Naive B cell (primary cell): ENCODE measurements at places on chromosomes 5 and 9.

DNA sequence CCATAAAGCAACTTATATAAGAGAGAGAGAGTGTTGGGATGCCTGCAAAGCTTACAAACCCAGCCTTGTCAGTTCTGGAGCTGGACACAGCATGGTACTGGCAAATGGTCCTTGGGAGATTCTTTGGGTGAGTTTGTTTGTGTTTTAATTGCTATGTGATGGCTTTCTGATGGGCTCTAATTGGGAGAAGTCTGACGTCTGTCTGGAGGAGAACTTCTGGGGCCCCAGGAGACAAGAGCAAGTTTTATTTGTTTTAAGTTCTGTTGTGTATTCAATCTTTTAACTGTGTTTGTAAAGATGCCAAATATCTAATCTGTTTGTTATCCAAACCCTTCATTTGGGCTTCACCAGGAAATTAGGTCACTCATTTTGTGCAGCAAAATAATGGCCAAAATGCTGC is 50.3 kb upstream of the AFAP1L1 start:
- no peak for DNase-seq

DNA sequence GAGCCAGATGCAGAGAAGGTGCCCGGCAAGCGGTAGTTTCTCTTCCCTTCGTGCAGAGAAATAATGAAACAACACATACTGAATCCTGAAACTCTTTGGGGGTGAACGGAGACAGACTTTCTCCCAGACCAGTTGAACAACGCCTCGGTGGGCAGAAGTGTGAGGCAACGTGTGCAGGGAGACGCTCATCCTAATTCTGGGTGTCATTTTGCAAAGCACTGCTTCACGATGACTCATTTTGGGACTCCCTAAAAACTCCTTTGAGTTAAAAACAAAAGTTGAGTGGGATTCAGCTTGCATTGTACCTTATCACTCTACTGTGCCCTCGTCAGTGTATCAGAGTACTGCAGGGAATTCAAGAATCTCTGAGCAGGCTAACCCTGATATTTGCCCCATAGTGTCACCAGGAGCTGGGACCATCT is 3.5 kb upstream of the NEK6 start:
- DNase-seq: no peak

GRCh38 chr9:4970970-4971641 is 14.0 kb upstream of the JAK2 start:
- peak; percentile 29 for DNase-seq

DNA sequence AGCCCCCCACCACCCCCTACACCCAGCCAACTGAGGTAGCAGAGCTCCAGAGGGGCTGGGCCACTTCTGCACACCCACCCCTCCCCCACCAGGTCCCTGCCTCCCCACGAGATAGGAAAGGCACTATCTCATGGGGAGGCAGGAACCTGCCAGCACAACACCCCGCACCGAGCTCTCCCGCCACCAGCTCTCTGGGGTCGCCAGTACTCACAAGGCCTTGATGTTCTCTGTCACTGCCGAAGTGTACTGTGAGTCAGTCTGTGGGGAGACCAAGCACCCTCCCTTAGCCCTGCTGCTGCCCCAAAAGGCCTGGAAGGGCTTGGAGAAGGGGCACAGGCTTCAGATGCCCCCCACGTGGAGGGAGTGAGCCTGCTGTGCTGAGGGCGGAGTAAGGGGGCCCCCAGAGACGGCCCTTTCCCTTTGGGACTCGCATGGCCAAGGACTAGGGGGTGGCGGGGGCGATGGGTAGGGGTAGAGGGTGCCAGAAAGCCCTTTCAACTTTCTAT is 5.9 kb downstream of the MGAT4B start:
- no peak for DNase-seq

GRCh38 chr9:15299374-15299939 is 7.6 kb downstream of the TTC39B start:
- DNase-seq: peak; percentile 42

- DNase-seq: no peak
Observed at GRCh38 chr5:1099926-1100663, 11.8 kb downstream of the SLC12A7 start.

- DNase-seq: no peak
Observed at GRCh38 chr9:8693464-8693863, 893.9 kb upstream of the DMAC1 start.
